Stimulated activated CD8-positive, alpha-beta memory T cell treated with anti-CD3 and anti-CD28 coated beads, Interleukin-15, amount 100 ng/mL, for 24 hours (primary cell): ENCODE measurements at places on chromosomes 4 and X.

DNA sequence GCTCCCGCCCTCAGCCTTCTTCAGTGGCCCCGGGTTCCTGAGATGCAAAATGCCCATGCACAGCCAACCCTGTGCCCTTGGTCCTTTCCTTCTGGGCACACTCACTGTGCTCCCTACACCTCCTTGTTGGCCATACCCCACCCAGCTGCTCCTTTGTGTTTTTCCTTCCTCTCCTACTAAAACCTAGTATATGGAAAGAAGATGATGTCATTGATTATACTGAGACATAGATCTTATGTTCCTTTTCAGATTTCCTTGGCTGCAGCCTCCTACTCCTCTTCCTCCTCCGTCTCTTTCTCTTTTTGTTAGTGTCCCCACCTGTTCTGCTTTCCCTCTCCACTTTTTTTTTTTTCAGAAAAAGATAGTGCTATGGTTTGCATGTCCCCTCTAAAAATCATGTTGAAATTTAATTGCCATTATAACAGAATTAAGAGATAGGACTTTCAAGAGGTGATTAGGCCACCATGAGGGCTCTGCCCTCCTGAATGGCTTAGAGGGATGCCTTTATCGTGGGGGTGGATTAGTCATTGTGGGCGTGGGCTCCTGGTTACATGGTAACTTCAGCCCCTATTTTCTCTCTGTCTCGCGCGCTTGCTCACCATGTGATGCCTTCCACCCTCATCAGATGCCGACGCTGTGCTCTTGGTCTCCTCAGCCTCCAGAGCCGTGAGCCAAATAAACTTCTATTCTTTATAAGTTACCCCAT lies 254.9 kb upstream of the GATB start:
- no peak for DNase-seq

- DNase-seq = no peak
These were observed 25.5 kb downstream of the HMX1 start for GRCh38 chr4:8846046-8846720.

GRCh38 chr4:1321486-1321885 lies 25.5 kb upstream of the UVSSA start:
- DNase-seq = no peak

DNA sequence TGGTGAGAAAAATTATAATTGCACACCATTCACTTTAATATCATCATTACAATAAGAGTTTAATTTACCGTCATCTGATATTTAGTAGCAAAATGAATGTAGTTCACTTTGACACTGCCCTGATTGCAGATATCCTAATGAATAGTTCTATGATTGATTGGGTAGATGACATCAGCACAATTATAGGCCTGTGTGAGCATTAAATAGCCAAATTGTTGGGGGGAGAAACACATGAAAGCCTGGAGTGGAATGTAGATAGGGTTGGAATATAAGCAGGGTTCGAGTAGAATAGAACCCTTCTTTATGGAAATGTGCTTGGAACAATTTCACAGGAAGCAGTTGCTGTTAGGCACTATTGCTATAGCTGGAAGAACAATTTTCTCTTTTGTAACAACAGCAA lies 1526.2 kb downstream of the RPA4 start:
- DNase-seq = no peak

- DNase-seq = no peak
These were observed 14.6 kb downstream of the CCKAR start for GRCh38 chr4:26475716-26476115.

- no peak for DNase-seq
These were observed 67.9 kb downstream of the PKD2 start for GRCh38 chr4:88075336-88075735.
